ENCODE measurements at places on chromosomes 4 and X.

DNA sequence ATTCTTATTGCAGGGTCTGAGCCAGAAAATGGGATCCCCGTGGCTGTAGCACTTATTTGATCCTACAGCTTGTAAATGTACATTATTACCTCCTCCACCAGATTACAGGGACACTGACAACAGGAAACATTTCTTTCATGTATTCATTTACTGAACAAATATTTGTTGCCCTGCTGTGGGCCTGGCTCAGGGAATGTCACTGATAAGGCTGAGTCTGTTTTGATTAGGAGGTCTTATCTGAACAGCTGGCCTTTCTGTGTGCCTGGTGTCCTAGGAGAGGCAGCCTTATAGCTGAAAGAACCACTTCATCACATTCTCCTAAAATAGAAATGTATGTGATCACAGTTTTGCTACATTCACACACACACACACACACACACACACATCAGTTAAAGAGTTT, 45.5 kb upstream of the PROM1 start:
- no peak for DNase-seq

DNA sequence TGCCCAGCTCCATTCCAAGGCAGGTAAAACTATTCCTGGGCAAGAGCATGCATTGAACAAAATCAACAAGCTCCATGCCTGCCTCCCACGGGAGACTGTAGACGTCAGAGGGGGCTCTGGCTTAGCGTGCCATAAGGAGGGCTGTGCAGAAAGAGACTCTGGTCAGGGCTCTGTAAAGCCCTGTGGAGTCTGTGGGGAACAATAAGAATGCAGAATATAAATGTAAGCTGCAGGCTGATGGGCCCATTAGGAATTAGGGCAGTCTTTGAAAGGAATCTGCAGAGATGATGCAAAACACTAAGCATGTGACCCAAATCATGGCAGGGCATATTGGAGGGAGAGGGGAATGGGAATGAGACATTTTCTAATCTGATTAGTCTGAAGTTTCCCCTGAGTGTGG, 170.3 kb downstream of the EFHC2 start:
- DNase-seq, result no peak

- no peak for DNase-seq
Observed at GRCh38 chr4:8383016-8383415, 57.5 kb downstream of the ACOX3 start.

GRCh38 chr4:85995361-85995760, 364.5 kb downstream of the MAPK10 start:
- no peak for DNase-seq

- no peak for DNase-seq
Observed at GRCh38 chrX:115898382-115899001, 272.1 kb upstream of the AGTR2 start.

GRCh38 chrX:13955975-13956374, 73.7 kb downstream of the GEMIN8 start:
- no peak for DNase-seq

GRCh38 chr4:144647095-144647561, 1.2 kb downstream of the HHIP start:
- no peak for DNase-seq

DNA sequence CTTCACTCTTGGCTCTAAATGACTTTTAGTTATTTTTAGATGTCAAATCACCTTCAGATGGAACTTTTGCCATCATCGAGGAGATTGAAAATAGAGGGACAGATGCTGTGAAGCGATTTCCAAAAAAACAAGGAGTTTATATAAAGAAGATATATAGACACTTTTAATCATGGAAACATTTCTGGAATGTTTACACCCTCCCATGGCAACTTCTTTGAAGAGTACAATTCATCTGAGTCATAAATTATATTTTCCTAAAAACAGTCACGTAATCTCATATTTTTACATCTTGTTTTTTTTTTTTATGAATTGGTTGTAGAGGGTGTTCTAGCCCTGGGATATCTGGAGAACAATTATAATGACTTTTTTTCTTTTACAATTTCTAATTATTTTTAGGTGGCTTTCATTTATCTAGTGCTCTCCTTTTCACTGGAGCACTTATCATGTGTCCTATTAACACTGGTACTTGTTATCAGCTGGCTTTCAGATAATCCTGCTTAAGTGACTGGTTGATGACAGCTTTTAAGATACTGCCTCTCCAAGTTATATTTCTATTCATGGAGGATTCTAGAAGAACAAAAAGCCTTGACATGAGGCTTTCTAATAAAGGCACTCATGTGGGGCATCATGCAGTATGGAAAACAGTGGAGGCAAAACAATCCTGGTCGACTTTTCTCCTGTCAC, 24.9 kb downstream of the PCDH7 start:
- DNase-seq, result no peak

DNA sequence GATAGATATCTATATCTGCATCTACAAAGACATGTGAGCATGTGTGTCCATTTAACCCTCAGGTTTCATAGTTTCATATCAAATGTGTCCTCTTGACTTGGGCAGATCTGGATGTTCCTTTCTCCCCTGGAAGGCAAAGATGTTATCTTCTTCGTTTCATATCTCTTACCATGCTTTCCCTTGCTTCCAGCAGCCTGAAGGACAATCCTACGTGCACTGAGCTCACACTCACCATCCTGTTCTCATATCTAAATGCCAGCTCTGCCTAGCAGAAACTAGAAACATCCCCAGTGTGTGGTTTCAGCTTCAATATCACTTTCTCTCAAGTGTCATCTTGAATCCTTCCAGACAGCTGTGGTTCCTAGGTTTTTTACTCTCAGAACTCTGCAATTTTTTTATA, 66.2 kb downstream of the ZAR1 start:
- no peak for DNase-seq

GRCh38 chrX:53211391-53211978, 13.5 kb downstream of the KDM5C start:
- DNase-seq, result no peak

- DNase-seq, result no peak
Observed at GRCh38 chrX:144730471-144730870, 516.8 kb upstream of the SPANXN1 start.

GRCh38 chr4:78167510-78167909, 110.4 kb downstream of the FRAS1 start:
- no peak for DNase-seq

GRCh38 chrX:118538386-118538785, 42.8 kb downstream of the DOCK11 start:
- no peak for DNase-seq

- no peak for DNase-seq
Observed at GRCh38 chr4:98905839-98906238, 23.1 kb downstream of the EIF4E start.

GRCh38 chr4:2341911-2342652, 76.4 kb downstream of the ZFYVE28 start:
- no peak for DNase-seq

- peak; percentile 77 for DNase-seq
Observed at GRCh38 chr4:122827879-122828601, 1.4 kb downstream of the FGF2 start.

- DNase-seq, result no peak
Observed at GRCh38 chr4:56870946-56871345, 36.8 kb upstream of the REST start.

GRCh38 chrX:22950269-22951266, 49.2 kb upstream of the DDX53 start:
- no peak for DNase-seq

DNA sequence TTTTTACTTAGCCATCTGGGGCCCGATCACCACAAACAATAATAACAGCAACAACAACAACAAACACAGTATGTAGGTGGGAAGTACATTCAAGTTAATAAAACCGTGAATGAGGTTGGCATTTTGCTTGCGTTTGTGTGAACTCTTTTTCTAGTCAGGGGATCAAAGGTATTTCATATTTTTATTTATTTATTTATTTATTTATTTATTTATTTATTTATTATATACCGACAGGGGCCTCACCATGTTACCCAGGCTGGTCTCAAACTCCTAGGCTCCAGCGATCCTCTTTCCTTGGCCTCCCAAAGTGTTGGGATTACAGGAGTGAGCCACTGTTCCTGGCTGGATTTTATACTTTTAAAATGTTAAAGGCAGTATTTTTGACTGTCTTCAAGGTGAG, 325.4 kb downstream of the RAPGEF2 start:
- no peak for DNase-seq

- no peak for DNase-seq
Observed at GRCh38 chr4:37803348-37803973, 23.0 kb upstream of the PGM2 start.

DNA sequence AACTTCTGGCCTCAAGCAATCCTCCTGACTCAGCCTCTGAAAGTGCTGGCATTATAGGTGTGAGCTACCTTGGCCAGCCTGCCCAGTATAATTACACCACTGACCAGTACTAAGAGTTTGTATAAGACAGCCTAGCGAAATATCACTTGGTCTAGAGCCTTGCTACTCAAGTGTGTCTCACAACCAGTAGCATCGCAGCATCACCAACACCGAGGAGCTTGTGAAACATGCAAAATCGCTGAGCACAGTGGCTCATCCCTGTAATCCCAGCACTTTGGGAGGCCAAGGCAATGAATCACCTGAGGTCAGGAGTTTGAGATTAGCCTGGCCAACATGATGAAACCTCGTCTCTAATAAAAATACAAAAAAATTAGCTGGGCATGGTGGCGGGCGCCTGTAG, 102.0 kb upstream of the GATB start:
- DNase-seq, result no peak

GRCh38 chr4:159269956-159270355, 167.1 kb downstream of the RAPGEF2 start:
- DNase-seq, result no peak

- no peak for DNase-seq
Observed at GRCh38 chr4:48756689-48757220, 23.3 kb downstream of the FRYL start.

DNA sequence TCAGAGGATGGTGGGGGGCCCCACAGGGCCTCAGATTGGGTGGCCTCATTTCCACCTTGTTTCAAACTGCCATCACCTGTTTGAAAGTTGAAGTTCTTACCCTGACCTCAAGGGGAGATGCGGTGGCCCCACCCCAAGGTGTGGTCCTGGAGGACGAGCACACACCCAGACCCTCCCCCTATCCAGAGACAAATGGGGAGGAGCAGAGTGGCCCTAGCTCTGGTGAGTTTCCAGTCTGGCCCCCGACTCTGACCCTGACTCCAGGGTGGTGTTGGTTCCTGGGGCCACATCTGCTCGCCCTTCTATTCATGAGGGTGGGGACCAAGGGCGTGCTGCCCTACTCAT, 36.3 kb upstream of the ADRA2C start:
- no peak for DNase-seq

DNA sequence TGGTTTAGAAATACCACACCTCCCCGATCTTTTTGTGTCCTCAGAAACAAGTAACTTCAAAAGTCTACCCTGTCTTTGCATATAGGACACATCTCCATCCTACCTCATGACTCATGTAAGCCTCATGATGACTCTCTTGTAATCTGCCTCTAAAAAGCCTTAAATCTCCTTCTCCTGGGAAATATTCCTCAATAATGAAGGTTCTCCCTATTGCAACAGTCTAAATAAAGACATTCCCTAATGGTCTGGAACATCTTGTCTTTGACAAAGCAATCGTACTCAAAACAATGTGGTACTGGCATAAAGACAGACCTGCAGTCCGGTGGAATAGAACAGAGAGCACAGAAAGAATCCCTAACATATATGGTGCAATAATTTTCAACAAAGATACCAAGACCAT, 257.7 kb downstream of the OPHN1 start:
- no peak for DNase-seq

- no peak for DNase-seq
Observed at GRCh38 chr4:149409555-149409962, 406.1 kb downstream of the IQCM start.

GRCh38 chrX:18964901-18965300, 19.0 kb downstream of the PHKA2 start:
- no peak for DNase-seq

- DNase-seq, result no peak
Observed at GRCh38 chrX:21843179-21843578, 3.8 kb downstream of the MBTPS2 start.

DNA sequence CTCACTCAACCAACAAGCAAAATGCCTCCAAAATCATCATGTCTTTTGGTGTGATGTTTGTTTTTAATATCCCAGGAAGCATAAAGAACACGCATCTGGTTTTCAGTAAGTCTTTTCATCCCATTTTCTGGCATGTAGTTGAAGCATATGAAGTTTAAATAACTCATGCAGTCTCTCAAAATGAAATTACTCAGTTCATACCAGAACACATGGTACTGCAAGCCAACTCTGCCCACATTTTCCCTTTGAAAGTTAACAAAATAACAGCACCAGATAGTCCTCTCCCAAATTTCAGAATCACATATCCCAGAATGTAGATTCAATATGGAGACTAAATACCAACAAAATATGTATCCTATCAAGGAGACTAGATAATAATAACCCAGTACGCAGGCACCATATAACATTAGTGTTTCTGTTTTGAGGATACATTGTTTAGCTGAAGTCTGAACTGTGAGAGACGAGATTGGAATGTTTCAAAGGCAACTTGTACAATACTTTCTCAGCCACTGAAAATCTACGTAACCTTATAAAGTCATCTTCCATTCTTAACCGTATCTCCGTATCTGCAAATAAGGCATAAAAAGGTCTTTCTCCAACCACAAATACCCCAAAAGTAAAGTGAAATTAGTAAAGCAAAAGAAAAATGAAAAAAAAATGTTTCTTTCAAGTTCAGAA, 23.1 kb downstream of the CORIN start:
- no peak for DNase-seq

GRCh38 chrX:153908219-153908860, 3.9 kb downstream of the AVPR2 start:
- no peak for DNase-seq

- DNase-seq, result no peak
Observed at GRCh38 chr4:499567-499966, 557 bp downstream of the PIGG start.

DNA sequence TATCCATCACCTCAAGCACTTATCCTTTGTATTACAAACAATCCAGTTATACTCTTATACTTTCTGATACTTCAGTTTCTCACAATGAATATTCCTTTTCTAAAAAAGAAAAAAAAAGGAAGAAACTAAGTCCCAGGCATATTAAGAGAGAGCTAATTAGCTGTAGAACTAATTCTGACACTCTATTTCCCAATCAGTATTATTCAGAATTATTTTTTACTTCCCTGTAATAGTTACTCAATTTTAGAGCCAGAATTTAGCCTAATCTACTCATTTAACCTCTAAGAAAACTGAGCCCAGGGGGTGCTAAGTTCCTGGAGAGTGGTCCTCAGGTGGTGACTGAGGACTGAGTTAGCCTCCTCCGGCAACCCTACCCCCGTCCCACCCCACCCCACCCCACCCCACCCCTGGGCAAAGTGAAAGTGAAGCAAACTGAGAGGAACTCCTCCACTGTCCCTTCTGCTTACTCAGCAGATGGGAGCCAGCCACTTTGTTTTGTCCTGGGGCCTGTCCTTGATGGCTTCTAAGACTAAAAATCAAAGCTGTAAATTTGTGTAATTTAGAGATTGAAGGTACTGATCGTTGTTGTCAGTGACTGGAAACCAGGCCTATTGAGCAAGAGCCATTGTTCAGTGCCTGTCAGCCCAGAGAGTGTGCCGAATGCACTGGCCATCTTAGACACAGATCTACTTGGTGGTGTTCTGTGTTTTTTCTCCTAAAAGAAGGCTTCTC, 162.1 kb downstream of the CBR4 start:
- no peak for DNase-seq

Data from iPS DF 6.9 (cell line).